ENCODE measurements at places on chromosomes 3 and 15.

GRCh38 chr15:32909431-32909830 is 191.6 kb downstream of the GREM1 start:
- no peak for DNase-seq

- DNase-seq, result no peak
These were observed 16.0 kb downstream of the ANKRD28 start for GRCh38 chr3:15781637-15782402.

- DNase-seq, result no peak
These were observed 1.1 kb upstream of the WDR5B start for GRCh38 chr3:122416966-122417365.

DNA sequence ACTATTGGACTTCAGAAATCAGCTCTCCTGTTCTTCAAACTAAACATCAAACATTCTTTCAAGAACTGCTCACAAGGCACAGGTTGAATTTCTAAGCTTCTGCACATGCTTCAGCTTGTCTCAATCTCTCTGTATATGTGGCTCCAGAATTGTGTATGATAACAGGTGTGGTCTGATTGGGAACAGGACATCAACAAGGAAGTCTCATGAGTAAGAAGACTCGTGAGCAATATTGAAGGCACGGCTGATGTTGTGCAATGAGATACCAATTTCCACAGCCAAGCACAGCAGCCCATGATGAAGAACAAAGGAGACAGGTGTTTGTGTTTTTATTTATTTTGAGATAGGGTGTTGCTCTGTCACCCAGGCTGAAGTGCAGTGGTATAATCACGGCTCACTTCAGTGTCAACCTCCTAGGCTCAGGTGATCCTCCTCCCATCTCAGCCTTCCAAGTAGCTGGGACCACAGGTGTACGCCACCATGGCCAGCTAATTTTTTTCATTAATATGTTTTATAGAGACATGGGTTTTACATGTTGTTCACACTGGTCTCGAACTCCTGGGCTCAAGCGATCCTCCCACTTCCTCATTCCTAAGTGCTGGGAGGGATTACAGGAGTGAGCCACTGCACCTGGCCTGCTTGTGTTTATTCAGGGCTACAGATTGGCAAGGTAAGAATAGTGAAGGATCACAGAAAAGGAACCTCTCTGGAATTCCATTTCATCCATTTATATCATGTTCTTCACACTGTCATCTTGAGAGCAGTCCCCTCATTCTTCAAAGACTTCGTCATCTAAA is 32.2 kb upstream of the ABHD17C start:
- no peak for DNase-seq

DNA sequence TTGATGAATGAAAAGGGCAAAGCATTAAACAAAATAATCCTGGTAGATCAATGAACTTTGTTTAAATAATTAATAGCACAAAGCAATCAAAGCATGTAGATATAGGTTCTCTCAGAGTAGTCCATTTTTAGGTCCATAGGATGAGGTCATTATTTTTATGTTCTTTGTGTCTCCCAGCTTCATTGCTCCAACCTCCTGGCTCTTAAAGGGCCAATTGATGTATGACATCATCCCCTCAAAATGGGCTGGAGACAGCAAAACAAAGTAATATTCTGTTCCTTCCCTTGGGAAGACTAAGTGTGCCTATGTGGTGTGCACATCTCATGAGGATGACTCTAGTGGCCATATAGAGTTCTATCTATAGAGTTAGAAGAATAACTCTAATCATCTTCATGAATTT is 49.5 kb downstream of the HMG20A start:
- DNase-seq, result no peak

- DNase-seq, result no peak
These were observed 43.3 kb upstream of the GSK3B start for GRCh38 chr3:120137548-120137947.

DNA sequence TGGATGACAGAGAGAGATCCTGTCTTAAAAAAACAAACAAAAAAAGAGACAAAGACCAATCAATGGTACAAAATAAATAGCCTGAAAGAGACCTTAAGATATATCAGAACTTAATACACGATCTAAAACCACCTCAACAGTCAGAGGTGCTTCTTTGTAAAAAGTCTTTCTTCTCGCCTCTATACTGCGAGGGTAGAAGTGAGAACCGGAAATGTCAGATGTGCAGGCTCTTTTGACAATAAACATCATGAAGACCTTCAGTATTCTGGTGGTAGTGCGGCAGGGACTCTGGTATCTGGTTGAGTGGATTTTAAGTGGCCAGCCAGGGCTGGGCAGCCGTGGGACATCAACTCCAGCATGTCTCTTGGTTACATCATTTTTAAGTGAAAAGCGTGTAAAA is 30.0 kb downstream of the RUBCN start:
- DNase-seq, result no peak

DNA sequence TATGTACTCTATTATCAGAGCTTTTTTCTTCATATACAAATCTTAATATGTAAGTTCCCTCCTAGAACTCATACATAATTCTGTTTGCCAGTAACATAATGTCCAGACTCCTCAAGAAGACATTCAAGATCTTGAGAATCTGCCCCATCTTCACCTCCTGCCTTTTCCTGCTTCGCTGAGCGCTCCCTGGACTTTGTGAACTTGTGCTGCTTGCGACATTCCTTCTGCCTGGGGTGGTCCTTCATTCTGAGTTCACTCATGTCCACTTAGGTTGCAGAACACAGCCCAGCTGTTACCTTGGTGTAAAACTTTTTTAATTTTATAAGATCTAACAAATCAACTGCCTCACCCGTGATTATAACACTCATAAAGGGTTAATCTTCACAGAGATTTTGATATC is 478.5 kb upstream of the EPHA3 start:
- no peak for DNase-seq

DNA sequence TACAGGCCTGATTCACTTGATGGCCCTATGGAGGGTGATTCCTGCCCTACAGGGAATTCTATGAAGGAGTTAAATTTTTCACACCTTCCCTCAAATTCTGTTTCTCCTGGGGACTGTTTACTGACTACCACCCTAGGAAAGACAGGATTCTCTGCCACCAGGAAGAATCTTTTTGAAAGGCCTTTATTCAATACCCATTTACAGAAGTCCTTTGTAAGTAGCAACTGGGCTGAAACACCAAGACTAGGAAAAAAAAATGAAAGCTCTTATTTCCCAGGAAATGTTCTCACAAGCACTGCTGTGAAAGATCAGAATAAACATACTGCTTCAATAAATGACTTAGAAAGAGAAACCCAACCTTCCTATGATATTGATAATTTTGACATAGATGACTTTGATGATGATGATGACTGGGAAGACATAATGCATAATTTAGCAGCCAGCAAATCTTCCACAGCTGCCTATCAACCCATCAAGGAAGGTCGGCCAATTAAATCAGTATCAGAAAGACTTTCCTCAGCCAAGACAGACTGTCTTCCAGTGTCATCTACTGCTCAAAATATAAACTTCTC is 43.6 kb downstream of the BLM start:
- DNase-seq, result no peak

- no peak for DNase-seq
These were observed 192.9 kb downstream of the BCHE start for GRCh38 chr3:165644331-165644730.

DNA sequence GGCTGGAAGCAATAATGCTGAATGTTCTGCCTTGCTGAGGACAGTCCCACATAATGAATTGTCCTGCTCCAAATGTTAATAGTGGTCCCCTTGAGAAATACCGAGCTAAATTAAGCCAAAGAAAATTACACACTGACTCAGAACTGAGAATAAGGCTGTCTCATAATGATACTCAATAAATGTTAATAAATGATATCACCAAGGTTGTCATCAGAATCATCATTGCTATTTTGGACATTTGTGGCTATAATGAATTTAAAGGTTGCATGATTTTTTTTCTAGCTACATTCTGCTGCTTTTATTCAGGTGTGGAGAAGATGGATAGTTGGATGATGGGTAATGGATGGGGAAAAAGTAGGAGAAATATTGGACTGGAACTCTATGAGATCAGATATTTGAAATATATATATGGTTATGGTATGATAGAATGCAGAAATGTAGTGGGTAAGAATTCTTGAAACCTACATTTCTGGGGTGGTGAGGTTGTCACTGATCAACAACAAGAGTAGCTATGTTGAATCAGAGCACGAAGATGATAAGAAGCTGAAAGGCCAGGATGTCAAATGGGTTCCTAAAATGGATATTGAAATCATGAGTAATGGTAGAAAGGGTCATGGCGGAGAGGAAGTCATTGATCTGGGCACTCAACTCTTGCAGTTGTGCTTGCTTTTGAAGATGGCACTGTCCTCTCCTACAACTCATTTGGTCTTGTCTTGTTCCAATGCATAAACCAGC is 12.8 kb downstream of the CHST2 start:
- DNase-seq, result no peak

- no peak for DNase-seq
These were observed 1.9 kb upstream of the MEX3B start for GRCh38 chr15:82047453-82048400.

DNA sequence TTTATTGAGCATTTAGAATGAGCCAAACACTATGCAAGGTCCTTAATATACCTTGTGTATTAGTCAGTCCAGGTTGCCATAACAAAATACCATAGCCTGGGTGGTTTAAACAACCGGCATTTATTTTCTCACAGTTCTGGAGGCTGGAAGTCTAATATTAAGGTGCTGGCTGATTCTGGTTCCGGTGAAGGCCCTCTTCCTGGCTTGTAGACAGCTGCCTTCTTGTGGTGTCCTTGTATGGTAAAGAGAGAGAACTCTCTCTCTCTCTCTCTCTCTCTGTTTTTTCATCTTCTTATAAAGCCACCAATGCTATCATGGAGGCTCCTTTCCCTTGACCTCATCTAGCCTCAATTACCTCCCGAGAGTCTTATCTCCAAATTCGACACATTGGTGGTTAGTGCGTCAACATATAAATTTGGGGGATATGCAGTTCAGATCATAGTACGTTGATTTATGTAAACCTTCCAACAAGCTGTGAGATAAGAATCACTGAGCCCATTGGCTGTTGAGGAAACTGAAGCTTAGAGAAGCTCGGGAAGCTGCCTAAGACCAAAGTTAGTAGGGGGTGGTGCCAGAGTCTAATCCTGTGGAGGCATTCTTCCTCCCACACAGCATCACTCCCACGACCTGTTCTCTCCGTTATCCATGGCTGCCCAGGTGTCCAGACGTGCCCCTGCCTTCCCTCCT is 298.0 kb upstream of the PROK2 start:
- DNase-seq, result no peak

- DNase-seq, result no peak
These were observed 322.3 kb upstream of the TBL1XR1 start for GRCh38 chr3:177519588-177519987.

DNA sequence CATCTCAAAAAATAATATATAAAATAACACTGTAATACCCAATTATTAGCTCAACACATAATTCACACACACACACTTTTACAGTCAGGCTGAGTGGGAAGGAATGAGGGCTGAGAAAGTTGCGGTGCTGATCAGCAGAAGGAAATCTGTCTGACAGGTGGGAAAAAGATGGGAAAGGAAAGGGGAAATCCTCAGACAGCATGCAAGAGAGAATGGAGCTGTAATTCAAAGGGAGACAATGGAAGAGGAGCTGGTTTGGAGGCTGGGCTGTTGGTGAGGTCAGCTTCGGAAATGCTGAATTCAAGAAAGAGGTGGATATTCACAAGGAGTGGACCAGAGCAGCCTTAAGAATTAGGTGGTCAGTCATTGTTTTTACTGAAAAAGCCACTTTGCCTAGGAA is 121.6 kb upstream of the LMOD3 start:
- DNase-seq, result no peak

DNA sequence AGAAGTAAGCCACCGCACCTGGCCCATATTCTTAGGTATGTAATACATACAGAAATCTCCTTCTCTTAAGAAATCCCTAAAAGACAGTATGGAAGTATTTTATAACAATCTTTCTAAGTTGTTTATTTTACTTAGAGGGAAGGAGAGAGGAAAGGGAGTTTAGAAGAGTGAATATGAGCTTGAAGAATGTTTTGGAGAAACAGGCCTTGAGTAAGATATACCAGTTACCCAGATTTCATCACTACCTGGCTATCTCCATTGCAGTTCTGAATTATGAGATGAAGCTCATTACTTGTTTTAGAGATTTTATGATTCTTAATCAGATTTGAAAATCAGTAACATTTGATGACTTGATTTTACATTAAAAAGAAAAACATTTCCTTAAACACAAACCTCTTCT is 71.9 kb downstream of the DCUN1D1 start:
- DNase-seq, result no peak

DNA sequence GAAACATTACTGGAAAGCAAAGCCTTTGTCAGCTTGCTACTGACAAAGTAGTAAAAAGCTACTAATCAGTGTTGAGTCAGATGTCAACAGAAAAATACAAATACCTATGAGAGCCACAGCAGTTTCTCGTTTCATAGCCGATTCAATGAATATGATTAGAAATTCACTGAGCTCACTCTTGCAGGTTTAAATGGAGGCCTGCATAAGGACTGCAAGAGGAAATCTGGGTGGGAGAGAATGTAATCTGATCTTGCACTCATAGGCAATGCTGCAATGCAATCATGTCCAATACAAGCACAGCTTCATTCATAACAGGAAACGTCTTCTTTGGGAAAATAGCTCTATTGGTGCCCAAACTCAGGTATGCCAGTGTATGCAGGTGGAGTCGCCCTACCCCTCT is 608.8 kb downstream of the ROBO2 start:
- no peak for DNase-seq

DNA sequence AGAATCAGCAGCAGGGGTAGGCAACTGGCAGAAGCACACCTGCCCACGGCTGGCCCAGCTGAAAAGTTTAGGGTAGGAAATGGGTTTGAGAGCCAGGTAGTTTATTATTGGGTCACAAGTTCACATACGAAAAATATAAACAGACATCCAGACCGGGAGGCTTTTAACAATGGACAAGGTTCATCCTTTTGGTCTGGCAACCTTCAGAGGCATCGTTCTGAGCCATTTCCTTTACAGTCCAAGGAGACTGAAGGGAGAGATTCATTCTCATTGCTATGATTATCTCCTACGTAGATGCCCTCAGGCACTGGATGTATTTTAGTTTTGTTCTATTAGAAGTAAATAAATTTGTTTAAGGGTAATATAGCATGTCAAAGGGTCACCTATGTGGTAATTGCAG is 248.0 kb upstream of the THBS1 start:
- DNase-seq, result no peak

GRCh38 chr15:77053709-77054108 is 17.2 kb downstream of the TSPAN3 start:
- DNase-seq, result no peak

- no peak for DNase-seq
These were observed 110.6 kb downstream of the MAGI1 start for GRCh38 chr3:65928110-65928509.

DNA sequence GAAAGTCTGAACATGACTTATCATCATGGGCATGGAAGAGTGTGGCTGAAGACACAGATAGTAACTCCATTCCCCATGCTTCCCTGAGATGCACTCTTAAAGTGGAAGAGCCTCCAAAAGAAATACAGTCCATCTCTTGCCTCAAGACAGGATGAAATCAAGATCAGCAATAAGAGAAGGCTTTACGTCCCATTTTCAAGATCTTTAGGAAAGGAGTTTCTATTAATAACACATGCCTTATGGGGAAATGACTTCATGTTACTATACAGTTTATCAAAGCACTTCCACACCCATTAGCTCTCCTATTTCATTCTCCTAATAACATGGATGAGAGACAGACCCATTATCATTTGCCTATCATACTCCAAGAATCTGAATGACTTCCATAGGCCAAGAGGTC is 6.1 kb upstream of the KBTBD12 start:
- DNase-seq, result no peak
